ENCODE measurements at places on chromosomes 2 and 18.

- no peak for ATAC-seq
Measured at GRCh38 chr2:66530651-66531050, 95.7 kb downstream of the MEIS1 start.

GRCh38 chr18:22485808-22486244, 68.1 kb upstream of the CTAGE1 start:
- ATAC-seq = no peak

- ATAC-seq = no peak
Measured at GRCh38 chr2:75256485-75256884, 57.2 kb upstream of the TACR1 start.

DNA sequence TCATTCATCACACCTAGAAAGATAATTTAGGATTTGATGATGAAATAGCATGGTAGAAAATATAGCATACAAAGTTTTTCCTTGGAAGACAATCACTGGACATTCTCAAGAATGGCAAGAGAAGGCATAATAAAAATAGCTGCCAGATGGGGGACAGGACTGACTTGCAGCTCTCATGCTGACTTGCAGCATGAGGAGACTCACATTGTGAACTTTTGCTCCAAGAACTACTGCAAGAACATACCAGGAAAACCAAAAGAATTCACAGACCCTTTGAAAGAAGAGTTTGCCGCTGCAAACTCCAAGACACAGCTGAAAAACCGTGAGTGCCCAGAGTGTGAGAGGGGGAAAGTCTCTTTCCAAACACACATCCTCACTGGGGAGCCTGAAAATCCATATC, 47.0 kb downstream of the CRYGD start:
- no peak for ATAC-seq

DNA sequence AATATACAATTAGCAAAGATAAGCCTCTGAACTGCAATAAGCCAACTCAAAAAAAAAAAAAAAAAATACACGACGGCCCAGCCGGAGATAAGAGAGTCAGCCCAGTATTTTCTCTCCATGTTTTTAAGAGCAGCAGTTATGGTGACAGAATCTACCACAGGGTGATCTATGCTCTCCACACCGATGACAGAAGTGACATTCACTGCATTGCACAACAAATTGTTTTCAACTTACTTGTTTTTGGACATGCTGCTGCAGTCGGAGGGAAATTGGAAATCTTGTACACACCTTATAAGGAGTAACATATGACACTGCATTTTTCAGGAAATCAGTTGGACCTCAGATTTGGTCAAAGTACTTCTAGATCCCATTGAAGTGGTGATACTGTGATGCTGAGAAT, 23.3 kb upstream of the APOB start:
- no peak for ATAC-seq

DNA sequence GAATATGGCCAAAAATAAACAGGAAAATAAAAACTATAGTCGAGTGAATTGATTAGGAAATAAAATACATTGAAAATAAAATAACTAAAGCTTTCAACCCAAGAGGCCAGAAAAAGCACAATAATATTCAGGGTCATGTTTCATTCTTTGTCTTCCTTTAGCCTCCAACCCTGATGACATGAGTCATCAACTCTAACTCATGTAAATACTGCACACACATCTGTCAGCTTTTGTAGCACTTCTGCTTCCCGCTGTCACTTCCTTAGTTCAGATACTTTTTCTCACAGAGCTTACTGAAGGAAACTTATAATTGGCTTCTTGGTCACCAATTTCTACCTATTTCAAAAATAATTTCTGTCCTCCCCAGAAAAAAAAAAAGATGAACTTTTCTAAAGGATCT, 112.8 kb downstream of the UPP2 start:
- no peak for ATAC-seq

GRCh38 chr2:157787364-157787938, 88.7 kb downstream of the ACVR1 start:
- ATAC-seq = no peak

All from activated CD4-positive, CD25-positive, alpha-beta regulatory T cell treated with anti-CD3 and anti-CD28 coated beads, Interleukin-2, amount 50 U/mL, for 24 hours (primary cell).